ENCODE measurements at places on chromosomes 5 and 9.

DNA sequence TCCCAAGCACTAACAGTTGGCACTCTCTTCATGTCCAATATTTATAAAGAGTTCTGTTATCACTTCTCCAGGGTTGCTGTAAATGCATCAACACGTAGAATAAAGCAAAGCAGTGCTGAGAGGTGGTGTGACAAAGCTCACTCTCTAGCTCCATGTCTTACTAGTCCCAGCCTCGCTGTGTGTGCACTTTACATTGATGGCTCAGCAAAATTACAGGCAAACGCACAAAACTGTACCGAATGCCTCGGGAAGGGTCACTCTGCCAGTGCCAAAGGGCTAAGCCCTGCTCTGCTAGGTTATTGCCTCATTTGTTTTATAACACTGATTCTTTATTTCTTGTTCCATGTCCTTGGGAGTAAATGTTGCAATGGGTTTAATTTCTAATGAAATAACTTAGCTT lies 1005.9 kb upstream of the WWC1 start:
- DNase-seq: no peak

- no peak for DNase-seq
Observed at GRCh38 chr9:95073042-95073607, 244.4 kb downstream of the FANCC start.

GRCh38 chr9:130073373-130073772 lies 19.7 kb downstream of the GPR107 start:
- DNase-seq: no peak

DNA sequence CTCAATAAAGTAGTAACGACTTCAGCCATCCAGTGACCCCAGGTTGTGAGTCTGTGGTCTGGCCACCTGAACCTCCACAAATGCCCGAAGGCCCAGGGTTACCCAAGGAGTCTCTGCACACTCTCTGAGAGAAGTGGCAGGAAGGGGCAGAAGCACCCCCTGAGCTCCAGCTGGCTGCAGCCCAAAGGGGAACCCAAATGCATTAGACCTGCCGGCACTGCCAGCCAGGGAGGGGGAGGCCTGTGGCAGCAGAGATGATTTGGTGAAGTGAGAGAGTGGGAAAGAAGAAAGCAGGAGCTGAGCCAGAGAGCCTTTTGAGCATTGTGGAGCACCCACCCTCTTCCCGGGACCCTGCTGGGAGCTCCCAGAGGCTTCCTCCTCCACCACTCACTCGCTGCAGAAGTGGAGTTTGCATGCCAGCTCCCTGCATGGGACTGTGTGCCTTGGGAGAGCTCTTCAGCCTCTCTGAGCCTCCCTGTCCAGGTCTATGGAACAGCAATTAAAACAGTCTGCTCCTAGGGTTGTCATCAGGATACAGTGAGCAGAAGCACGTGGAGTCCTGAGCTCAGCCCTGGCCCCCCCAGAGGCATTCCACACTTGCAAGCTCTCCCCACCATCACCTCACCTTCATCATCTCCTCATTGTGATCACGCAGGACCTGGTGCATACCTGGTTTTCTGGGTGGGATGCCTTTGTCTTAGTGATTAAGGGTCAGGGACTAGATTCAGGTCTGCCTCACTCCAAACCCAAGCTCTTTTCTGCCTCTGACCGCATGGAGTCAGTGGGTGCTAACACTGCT lies 13.8 kb upstream of the ANGPTL2 start:
- DNase-seq: no peak

- DNase-seq: no peak
Observed at GRCh38 chr9:70428781-70429180, 14.3 kb upstream of the KLF9 start.

DNA sequence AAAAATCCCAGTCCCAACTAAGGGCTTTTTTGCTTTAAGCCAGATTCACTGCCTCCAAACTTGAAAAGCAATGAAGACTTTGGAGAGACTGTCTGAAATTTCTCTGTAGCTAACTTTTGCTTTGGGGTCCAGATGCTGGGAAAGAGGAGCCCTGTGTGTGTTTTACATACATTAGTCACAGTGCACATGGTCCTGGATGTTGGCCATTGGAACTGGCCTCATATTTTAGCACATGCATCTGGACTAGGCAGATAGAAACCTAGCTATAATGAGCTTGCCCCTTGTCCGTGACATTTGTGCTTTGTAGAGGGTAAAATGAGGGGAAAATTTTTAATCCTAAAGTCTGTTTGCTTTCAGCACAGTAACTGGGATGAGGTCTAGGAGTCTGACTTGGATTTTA lies 421.7 kb downstream of the CDK5RAP2 start:
- DNase-seq: no peak

DNA sequence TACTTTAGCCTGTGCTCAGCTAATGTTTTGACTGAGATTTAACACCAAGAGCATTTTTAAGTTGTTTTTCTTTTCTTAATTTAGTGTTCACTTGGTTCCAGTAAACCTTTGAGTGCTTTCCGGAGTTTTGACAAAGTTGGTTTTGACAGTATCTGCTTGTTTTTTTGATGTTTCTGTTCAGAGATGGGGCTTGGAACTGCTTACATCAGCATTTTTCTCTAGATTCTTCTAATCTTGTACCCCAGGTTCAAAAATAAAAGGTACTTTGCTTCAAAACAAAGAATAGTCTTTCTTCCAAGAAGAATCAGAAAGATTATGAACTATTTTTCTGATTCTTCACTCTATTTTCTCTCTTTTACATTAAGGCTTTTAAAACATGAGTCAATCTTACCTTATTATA lies 132.2 kb downstream of the DPYSL3 start:
- no peak for DNase-seq

DNA sequence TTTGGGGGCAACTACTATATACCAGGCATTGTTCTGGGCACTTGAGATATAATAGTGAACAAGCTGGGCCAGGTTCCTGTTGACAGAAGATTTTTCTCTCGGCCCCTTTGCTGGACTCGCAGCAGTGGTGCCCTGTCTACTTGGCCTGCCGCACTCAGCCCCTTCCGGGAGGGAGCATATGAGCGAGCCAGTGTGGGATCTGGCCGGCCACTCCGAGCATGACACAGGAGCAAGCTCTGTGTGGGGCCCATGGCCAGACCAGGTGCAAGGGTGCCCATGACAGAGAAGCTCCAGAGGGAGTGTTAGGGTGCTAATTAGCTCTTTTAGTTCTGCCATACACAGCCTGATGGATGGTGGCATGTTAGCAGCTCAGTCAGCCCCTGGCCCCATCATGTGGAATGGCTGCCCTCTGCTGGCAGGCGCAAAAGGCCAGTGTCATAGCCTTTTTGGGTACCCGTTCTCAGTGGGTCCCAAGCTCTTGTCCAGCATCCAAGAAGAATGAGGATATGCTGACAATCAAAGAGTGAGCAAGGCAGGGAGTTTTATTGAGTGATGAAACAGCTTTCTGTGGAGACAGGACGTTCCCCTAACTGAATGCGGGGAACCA lies 9.3 kb upstream of the KIF4B start:
- DNase-seq: no peak

DNA sequence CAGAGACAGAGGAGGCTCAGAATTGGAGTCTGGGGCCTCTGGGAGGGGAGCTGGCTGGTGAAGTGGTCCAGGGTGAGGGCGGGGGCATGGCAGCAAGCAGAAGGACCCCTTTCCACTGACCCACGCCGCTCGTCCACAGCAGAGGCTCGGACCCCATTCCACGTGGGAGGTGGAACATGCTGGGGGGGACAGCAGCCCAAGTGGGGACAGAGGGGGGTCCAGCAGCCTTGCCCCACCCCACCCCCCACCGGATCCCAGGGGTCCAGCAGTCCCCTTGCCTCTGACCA lies 25.4 kb upstream of the NKD2 start:
- DNase-seq: no peak

- DNase-seq: no peak
Observed at GRCh38 chr9:105535920-105536668, 21.8 kb upstream of the FKTN start.

GRCh38 chr9:17219261-17219660 lies 84.4 kb downstream of the CNTLN start:
- DNase-seq: no peak

DNA sequence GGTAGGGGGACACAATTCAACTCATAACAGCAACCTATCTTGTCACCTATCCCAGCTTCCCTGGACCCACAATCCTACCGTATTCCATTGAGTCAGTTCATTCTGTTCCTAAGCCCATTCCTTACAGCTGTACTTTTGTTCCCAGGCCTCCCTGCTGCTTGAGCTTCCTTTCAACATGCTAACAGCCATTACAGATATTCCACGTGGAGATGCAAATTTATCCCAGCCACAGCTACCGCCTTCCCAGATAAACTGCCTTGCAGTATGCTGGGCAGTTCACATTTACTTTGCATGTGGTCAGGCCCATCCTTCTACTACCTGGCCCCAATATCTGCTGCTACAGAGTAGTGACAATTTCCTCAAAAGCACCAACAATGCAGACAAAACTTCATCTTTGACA lies 23.0 kb downstream of the RIGI start:
- DNase-seq: no peak

DNA sequence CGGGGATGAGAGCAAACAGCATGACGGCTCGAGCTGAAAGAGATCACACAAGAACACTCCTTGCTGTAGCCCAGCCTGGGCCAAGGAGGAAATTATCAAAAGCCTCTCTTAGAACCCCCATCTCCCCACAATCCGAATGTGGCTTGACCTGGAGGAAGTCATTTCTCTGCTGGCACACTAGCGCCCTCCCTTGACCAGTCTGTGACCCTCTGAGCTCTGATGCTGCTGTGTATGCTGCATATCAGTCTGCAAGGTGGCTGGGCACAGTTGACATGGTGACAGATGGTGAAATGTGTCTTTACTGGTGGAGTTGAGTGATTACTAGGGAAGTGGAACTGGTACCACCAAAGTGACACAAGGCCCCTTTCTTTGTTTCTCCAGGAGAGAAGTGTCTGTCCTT lies 3.3 kb downstream of the SLC46A2 start:
- DNase-seq: peak; percentile 44

GRCh38 chr9:91196103-91196950 lies 165.4 kb downstream of the AUH start:
- DNase-seq: no peak

DNA sequence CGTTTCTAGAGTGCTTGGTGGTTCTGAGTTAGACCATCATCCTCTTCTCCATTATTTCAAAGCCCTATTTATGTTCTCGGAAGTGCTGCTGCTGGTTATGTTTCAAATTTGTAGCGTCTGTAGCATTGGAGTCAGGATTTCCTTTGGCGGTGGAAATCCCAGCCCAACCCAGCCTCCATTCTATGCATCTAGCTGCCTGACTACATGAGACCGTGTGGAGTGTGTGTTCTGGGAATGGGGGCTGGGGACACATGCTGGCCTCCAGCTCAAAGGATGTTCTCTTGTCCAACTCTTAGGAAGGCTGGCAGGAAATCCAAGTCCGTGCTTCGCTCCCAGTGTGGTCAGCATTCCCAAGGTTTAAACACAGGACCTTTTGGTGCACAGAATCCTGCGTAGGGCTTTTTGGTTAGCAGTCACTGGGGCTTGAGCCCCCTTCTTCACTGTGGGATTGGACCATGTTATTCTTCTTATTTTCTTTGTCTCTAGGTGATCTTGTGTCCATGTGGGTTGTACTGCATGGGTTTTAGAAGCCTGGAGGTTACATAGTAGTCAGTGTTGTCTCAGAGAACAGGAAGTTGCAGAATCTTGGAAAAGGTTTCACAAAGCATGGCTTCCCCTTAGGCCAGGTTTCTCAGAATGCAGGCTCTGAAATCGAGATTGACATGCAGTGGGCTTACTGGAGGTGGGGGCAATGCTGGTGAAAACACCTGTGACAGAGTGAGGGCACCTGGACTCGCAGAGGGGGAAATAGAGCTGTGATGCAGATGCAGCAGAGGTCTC lies 132.2 kb downstream of the ARHGAP26 start:
- DNase-seq: no peak

GRCh38 chr5:172035049-172035448 lies 28.6 kb upstream of the FBXW11 start:
- no peak for DNase-seq

DNA sequence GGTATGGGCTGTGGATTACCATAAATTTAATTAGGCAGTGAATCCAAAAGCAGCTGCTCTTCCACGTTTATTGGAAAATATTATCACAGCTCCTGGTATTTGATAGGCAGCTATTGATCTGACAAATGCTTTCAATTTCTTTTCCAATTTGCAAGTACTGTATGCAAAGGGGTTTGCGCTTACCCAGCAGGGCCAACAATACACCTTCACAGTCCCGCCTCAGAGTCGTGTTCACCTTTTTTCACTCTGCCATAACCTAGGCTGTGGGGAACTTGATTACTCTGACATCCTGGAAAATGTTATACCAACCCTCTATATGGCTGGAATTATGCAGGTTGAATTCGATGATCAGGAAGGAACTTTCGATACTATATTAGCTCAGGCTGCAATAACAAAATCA lies 32.3 kb upstream of the TENT4A start:
- DNase-seq: no peak

GRCh38 chr9:87063871-87064270 lies 116.6 kb upstream of the GAS1 start:
- DNase-seq: no peak

DNA sequence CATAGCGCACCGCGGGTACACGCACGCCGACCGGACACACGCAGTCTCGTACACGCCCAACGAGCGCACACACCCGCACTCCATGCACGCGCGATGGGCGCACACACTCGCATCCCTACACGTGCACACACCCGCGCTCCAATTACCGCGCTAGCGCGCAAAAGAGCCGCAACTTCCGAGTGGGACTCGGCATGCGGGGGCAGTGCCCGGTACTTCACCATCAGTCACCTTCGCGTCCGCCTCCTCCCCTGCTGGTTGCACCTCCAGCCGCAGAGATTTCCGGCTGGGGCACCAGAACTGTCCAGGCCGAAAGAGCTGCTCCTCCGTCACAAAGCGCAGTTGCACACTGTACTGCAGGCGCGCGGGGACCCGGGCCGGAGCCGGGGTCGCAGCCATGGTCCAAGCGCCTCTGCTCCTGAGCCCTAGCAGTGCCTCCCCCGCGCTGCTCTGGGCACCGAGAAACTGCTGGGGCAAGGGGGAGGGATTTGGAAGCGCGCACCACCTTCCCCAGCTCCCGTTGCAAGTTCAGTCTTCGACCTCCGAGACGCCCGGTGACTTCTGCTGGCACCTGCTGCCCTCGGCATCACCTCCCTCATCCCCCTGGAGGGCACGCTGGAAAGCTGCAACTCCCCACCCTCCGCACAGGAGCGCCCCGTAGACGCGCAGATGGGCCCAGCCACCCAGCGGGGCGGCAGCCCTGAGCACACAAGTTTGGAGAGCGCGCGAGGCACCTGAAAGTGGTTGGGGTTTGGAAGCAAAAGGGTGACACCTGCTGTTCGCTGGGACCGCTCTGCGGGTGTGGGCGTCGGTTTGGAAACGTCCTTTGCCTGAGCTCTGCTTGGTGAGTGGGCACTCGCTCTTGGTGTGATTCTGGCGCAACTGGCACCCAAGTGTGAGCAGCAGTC lies 337.4 kb upstream of the PUM3 start:
- no peak for DNase-seq
